Right atrium auricular region (tissue), 2 donors: ENCODE measurements at places on chromosomes 2 and 18. TPM values are rescaled to one million over a fixed set of nuclear protein-coding genes. Genes with fewer than 3 reads are reported as not detected.
A peak's percentile ranks its signal among the peaks of the same experiment; 100 is the strongest.

GRCh38 chr18:9839211-9839610 lies 46.6 kb upstream of the TXNDC2 start:
- no peaks in the 10 kb centered on the region for H3K4me1 ChIP-seq
- H3K27me3 ChIP-seq, result no peaks in the 10 kb centered on the region
- no peak overlapping the region for H3K4me3 ChIP-seq
- peak overlapping the region; percentile 60 for H3K27ac ChIP-seq

DNA sequence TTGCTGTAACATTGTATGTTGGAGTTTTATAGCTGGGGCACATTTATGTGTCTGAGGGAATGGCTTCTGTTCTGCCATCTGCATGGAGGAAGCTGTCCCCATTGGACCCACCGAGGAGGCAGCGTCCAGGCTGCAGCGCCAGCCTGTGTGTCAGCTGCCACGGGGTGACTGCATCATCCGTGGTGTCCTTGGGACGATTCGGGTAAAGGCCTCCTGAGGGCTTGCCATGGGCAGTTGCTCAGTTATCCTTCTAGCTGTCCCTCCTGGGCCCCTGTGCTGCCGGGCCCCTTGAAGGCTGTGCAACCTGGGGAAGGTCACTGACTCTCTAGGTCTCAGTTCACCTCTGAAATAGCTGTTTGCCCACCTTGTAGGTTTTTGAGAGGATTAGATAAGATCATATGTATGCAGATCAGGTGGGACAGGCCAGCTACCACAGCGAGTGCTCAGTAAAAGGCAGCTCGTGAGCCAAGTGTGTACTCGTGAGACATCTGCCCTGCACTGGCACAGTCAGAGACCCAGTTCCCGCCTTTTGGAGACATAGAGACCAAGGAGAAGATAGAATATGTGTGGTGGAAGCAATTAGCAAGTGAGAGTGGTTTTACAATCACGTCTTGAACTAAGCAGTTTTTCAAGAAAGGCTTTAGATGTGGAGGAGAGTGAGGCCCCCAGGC lies 10.6 kb downstream of the LDLRAD4 start:
- H3K36me3 ChIP-seq, result no peaks in the 10 kb centered on the region
- H3K27ac ChIP-seq, result peak overlapping the region; percentile 29
- H3K4me3 ChIP-seq, result no peak overlapping the region

- no peaks in the 10 kb centered on the region for H3K27me3 ChIP-seq
- H3K4me1 ChIP-seq, result peaks cover 50% of the 10 kb centered on the region
- DNase-seq, result no peak
- H3K27ac ChIP-seq, result no peak overlapping the region
Measured at GRCh38 chr2:230866756-230867523, 2.2 kb downstream of the ITM2C start.

GRCh38 chr2:219681694-219682300 lies 54.4 kb downstream of the SLC4A3 start:
- H3K36me3 ChIP-seq, result no peaks in the 10 kb centered on the region
- H3K27me3 ChIP-seq, result no peaks in the 10 kb centered on the region
- H3K27ac ChIP-seq, result peak overlapping the region; percentile 30

DNA sequence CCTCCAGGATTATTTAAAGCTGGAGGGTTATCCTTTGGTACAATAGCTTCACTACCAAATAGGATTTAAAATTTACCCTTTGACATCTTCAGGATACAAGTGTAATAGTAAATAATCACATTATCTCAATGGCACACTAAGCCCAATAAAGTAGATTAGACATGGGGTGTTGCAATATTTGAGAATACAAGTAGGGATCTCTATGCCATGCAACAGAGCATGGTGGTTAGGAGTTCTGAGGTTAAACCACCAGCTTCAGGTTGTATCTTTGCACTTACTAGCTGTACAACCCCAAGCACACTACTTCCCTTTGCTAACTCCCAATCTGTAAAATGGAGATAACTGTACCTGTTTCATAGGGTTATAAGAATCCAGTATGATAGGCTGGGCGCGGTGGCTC lies 6.2 kb downstream of the MBD2 start:
- no peaks in the 10 kb centered on the region for H3K36me3 ChIP-seq
- DNase-seq, result no peak

DNA sequence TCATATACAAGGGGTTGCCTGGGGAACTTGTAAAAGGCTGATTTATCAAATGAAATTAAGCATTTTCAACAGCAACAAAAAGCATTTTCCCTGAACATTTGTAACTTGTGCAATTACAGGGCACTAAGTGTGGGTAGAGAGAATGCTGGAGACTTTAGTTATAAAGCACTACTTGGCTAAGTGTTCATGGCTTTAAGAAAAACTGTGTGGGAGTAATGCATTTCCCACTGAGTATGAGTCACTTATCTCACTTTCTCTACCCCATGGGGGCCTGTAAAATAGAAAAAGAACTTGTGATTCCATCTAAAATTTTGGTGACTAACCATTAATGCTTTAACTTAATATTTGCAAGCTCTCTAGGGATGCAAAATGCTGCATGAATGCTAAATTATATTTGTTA lies 193.4 kb downstream of the CCDC102B start:
- no peaks in the 10 kb centered on the region for H3K36me3 ChIP-seq
- no peak overlapping the region for H3K4me3 ChIP-seq
- no peak for DNase-seq
- no peak overlapping the region for H3K27ac ChIP-seq
- H3K27me3 ChIP-seq, result no peaks in the 10 kb centered on the region

GRCh38 chr2:176390276-176391147 lies 121.3 kb downstream of the MTX2 start:
- DNase-seq, result no peak
- H3K4me3 ChIP-seq, result no peak overlapping the region
- H3K36me3 ChIP-seq, result no peaks in the 10 kb centered on the region
- H3K27ac ChIP-seq, result no peak overlapping the region

- no peak for DNase-seq
- H3K27me3 ChIP-seq, result no peaks in the 10 kb centered on the region
- H3K27ac ChIP-seq, result no peak overlapping the region
- no peaks in the 10 kb centered on the region for H3K36me3 ChIP-seq
Measured at GRCh38 chr18:76662626-76663025, 159.7 kb upstream of the ZNF236 start.

DNA sequence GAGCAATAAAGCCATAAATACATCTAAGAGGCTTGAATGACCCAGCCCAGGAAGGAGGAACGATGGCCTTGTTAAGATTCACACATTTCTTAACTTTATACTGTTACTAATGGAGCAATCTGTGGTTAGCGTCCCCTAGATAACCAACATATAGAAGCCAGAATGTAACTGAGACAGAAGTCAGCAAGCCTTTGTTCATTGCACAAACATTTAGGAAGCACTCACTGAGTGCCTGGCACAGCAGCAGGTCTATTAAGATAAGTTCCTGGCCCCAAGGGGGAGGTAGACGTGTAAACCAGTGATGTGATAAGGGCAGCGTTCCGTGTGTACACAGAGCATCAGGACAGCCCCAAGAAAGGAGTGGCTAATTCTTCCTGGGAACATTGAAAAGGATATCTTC lies 63.6 kb upstream of the ATL2 start:
- no peaks in the 10 kb centered on the region for H3K36me3 ChIP-seq
- H3K27me3 ChIP-seq, result no peaks in the 10 kb centered on the region
- no peak overlapping the region for H3K27ac ChIP-seq
- no peak overlapping the region for H3K4me3 ChIP-seq

DNA sequence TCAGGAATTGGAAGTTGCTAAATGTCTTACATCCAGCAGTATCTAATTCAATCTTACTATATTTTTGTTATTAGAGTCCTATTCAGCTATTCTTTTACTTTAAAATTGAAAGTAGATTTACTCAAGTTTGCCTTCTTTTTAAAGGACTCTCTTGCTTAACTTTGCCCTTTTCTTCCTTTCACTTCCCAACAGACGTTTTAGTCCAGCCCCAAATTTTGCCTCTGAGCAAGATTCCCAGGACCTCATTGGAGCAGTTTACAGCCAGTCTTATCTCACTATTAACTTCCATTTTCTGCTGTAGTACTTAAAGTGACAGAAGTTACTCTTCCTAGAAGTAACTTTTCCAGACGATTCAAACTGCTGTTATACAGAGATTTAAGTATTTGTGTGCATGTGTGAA lies 1.7 kb upstream of the PRKD3 start:
- peak; percentile 72 for DNase-seq
- H3K27me3 ChIP-seq, result no peaks in the 10 kb centered on the region
- no peak overlapping the region for H3K4me3 ChIP-seq
- H3K36me3 ChIP-seq, result no peaks in the 10 kb centered on the region
- H3K27ac ChIP-seq, result peak overlapping the region; percentile 91

DNA sequence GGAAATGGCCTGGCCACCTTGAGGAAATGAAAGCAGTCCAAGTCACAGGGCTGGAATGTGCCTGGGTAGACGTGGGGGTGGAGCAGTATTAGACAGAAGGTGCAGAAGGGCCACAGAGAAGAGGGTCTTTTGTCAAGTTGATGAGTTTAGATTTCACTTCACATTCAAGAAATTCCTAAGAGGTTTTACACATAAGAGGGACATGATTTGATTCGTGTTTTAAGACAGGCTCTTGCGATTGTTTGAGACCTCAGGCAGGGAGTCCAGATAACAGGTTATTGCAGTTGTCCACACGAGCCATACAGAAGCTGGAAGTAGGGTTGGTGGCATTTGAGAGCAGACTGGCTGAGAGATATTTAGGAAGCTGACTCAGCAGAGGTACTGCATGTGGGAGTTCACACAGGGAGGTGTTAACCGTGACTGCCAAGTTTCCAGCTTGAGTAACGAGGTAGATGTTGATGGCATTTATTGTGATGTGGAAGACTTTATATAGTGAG lies 64.6 kb downstream of the NEB start:
- H3K27ac ChIP-seq, result no peak overlapping the region
- H3K4me3 ChIP-seq, result no peak overlapping the region
- H3K4me1 ChIP-seq, result peaks cover 16% of the 10 kb centered on the region
- no peak for DNase-seq
- no peaks in the 10 kb centered on the region for H3K27me3 ChIP-seq

DNA sequence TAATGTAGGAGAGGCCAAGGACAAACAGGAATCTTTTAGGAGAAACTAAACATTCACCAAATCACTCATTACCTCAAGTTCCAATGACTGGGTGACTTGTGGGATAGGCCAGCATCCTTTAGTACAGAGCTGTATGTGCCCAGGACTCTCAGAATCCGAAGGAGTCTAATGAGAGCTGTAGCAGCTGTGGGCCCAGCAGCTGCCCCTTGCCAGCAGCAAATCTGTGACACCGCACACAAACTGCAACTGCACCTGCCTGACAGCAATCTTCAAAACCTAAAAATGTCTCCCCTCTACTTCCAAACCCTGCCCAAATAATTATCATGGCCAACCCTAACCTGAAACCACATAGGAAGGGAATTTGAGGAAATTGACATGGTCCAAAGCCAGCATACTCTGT lies 44.5 kb upstream of the ACVR2A start:
- H3K27ac ChIP-seq, result no peak overlapping the region
- no peaks in the 10 kb centered on the region for H3K36me3 ChIP-seq
- DNase-seq, result no peak
- H3K4me1 ChIP-seq, result no peaks in the 10 kb centered on the region
- no peaks in the 10 kb centered on the region for H3K27me3 ChIP-seq

DNA sequence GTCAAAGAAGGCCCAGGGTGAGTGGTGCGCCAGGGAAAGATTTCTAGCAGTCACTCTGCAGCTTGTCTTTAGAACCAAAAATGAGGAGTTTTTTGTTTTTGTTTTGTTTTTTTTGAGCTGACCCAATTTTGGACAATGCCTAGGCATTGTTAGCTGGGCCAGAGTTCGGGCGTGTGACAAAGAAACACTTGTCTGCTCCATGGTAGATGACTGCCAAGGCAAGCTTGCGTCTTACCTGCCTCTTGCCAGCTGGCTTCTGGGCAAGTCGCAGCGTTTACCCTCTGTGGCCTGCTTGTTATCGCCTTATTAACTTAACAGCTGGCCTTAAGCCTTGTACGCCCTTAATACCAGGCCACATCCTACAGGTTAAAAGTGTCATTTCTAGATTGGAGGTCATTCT lies 114.3 kb downstream of the GALNT1 start:
- peak; percentile 69 for DNase-seq
- H3K4me1 ChIP-seq, result peaks cover 15% of the 10 kb centered on the region
- peak overlapping the region; percentile 36 for H3K27ac ChIP-seq
- H3K4me3 ChIP-seq, result no peak overlapping the region

DNA sequence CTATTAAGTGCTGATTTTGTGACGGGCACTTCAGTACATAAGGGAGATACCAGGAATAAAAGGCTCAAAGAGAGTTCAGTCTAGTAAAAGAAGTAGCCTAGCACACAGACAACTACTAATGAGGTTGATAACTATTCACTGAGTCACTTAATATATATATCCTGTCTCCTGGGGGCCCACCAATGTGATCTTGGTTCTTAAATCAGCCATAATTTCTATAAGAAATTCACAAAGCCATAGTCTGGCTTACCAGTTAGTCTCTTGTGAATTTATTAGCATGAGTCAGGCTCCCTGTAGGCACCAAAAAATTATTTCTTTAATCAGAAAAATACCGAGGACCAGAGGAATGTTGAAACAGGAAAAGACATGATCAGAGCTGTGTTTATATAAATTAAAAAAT lies 10.4 kb downstream of the KCNE4 start:
- no peaks in the 10 kb centered on the region for H3K36me3 ChIP-seq
- no peak for DNase-seq
- no peak overlapping the region for H3K4me3 ChIP-seq
- no peak overlapping the region for H3K27ac ChIP-seq

- no peak for DNase-seq
- no peaks in the 10 kb centered on the region for H3K27me3 ChIP-seq
- no peak overlapping the region for H3K4me3 ChIP-seq
- no peak overlapping the region for H3K27ac ChIP-seq
Measured at GRCh38 chr18:13703899-13704298, 22.5 kb downstream of the FAM210A start.

DNA sequence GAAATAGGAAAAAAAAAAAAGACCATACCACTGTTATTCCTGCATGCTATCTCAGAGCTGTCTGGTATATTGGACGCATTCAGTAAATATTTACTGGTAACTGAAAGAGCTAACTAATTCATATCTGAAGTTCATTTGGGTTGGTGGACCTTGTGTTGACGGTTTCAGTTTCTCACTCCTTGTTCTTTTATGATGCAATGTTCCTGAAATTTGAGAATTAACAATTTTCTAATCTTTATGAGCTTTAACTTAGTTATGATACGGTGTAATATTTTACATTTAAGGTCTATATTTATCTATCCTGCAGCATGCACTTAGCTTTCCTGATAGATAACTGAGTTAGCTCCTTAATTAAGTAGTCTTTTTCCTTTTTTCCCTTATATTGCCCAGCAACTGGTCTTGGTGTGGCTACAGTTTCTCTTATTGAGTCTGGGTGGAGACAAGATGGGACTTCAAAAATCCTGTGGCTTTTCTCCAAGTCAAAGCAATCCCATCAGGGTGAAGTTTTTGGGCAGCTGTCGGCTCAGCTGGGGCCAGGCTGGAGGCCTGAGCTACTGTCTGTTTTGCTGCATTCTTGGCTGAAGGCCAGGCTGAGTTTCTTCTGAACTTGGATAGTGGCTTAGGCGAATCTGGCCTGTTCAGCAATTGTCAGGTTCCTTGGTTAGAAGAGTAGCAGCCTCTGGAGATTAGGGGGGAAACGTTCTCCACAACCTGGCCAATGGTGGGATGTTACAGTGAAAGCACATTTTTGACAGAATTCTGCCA lies 78.4 kb upstream of the MEX3C start:
- no peaks in the 10 kb centered on the region for H3K27me3 ChIP-seq
- no peak for DNase-seq
- no peak overlapping the region for H3K27ac ChIP-seq
- H3K36me3 ChIP-seq, result no peaks in the 10 kb centered on the region
- H3K4me1 ChIP-seq, result no peaks in the 10 kb centered on the region

Gene AMER3
- total RNA-seq, result not detected

Gene EFR3B
- 2.6 TPM for total RNA-seq

Gene PROKR1
- not detected for total RNA-seq

Gene PAX8
- 1.2 TPM for total RNA-seq

Gene SLC4A3
- 270 TPM for total RNA-seq

Gene OSGEPL1
- 5.3 TPM for total RNA-seq
